ENCODE measurements at places on chromosomes 3 and 15. TPM values are rescaled to one million over a fixed set of nuclear protein-coding genes. Genes with fewer than 3 reads are reported as not detected.

THBS1 gene
- 206 TPM for total RNA-seq

GRCh38 chr15:100930306-100930848 is 11.2 kb downstream of the LRRK1 start:
- DNase-seq = no peak

- DNase-seq = no peak
Observed at GRCh38 chr3:46280105-46280797, 38.0 kb downstream of the CCR3 start.

CDC25A gene
- total RNA-seq = 1.4 TPM

OCA2 gene
- total RNA-seq = not detected

RSRC1 gene
- total RNA-seq = 21.9 TPM

DNA sequence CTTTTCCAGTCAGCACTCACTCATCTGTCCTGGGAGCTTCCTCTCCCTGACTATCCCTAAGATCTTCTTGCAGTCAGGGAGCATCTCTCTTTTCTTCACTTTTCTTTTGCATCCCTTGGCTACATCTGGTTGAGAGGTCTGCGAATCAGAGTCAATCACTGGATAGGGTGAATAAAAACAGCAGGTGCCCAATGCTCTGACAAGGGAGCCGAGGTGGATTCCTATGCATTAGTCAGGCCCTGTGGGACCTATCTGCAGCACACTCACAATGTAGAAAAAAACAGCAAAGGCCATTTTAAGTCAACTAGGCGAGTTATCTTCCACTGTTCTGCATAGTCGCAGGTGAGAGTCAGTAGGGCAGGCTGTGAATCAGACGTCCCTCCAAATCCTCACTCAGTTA is 35.5 kb downstream of the DZIP1L start:
- no peak for DNase-seq

GOLGA8K gene
- not detected for total RNA-seq

DNA sequence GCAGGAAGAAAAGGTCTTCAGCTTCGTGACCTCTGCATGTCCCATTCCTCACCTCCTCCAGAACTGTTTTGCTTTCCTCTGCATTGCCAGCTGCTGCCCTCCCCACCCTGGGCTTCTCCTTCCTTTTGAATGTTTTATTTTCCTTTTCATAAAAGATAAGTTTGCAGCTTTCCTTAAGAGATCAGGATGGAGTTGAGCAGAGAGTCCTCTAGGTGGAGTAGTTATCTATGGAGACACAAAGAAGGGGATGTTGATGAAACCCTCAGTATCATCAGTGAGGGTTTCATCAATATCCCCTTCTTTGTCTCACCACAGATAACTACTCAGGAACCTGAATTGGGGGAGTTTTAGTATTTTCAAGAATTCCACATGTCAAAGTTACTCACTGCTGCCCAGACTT is 19.0 kb upstream of the SLC25A36 start:
- DNase-seq = no peak

DNA sequence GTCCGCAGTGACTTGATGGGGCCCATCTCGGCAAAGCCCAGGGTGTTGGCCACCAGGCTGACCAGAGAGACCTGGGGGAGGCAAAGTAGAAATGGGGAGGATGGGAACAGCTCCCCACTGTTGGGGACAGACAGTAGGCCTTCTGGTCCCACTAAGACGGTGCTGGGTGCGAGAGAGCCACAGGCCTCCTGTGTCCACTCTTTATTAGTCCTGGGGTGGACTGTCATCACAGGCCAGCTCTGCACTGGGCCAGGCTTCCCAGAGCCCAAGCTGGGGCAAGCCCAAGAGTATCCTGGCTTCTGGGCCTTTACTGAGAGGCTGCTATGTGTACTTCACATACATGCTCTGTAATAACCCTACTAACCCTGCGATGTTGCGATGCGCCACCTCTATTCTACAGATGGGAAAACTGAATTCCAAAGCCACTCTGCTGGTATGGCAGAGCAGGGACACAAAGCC is 66.4 kb downstream of the EXOG start:
- DNase-seq = no peak

GRCh38 chr15:68699124-68699880 is 120.5 kb downstream of the CORO2B start:
- no peak for DNase-seq
